ENCODE measurements at places on chromosomes 5 and 9.

GRCh38 chr5:13252699-13253098 lies 691.8 kb downstream of the DNAH5 start:
- no peak for DNase-seq

DNA sequence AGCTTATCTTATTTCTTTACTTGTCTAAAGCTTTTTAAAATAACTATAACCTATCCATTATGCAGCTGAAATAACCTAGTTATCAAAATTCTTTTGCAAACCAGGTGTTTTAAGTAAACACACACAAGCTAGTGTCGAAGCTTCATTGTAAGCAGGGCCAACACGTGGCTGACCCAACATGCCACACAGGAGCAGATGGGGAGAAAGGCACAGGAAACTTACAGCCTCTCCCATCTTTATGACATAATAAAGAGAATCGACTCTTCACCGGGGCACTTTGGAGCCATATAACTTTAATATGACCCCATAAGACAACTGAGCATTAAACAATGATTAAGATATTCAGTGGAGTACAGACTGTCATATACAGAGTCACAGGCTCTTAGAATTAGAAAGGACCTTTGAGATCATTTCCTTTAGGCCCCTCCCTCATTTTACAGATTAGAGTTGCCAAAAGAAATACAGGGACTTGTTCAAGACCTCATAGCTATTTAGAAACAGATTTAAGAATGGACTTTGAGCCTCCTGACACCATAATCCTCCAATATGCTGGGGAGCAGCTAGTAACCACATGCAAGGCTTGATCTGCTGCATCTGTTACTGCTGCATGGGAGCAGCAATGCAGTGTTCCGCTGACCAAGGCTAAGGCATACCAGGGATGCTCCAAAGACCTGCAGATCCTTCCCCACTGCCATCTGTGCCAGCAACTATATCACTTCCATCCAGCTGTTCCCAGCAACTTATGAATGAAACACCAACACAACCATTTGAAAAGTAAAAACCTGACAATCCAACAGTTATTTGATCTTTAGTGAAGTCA lies 75.4 kb downstream of the RASEF start:
- DNase-seq = no peak

GRCh38 chr5:127856292-127856691 lies 153.1 kb downstream of the CCDC192 start:
- no peak for DNase-seq

DNA sequence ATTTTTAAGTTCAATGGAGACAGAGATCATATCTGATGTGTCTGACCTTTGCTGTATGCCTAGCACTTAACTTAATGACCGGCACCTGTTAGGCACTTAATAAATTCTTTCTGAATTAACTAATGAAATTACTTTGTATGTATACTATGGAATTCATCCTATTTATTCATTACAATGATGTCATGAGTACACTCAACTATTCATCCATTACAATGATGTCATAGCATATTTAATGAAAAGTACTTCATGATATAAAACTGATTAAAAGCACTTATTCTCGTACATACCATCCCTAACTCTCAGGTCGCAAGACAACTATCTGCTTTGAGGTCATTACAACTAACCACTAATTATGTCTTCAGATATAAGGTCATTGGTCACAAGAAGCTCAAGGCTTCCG lies 1131.6 kb downstream of the DTWD2 start:
- no peak for DNase-seq

GRCh38 chr5:155871623-155872022 lies 455.3 kb upstream of the SGCD start:
- DNase-seq = no peak

Data from cortex of kidney (tissue), 1 donor.